Lung (tissue), 17 donors: ENCODE measurements at places on chromosomes 3 and 15. TPM values are rescaled to one million over a fixed set of nuclear protein-coding genes. Genes with fewer than 3 reads are reported as not detected.

GRCh38 chr3:22960105-22960984, 242.8 kb upstream of the UBE2E2 start:
- DNase-seq, result peak; percentile 91
- no peaks in the 10 kb centered on the region for H3K36me3 ChIP-seq
- no peaks in the 10 kb centered on the region for H3K27me3 ChIP-seq
- H3K27ac ChIP-seq, result no peak overlapping the region

GRCh38 chr3:22322861-22323260, 571.9 kb upstream of the ZNF385D start:
- no peak for DNase-seq
- H3K4me3 ChIP-seq, result no peak overlapping the region
- peaks cover 4% of the 10 kb centered on the region for H3K4me1 ChIP-seq
- H3K27ac ChIP-seq, result no peak overlapping the region

DNA sequence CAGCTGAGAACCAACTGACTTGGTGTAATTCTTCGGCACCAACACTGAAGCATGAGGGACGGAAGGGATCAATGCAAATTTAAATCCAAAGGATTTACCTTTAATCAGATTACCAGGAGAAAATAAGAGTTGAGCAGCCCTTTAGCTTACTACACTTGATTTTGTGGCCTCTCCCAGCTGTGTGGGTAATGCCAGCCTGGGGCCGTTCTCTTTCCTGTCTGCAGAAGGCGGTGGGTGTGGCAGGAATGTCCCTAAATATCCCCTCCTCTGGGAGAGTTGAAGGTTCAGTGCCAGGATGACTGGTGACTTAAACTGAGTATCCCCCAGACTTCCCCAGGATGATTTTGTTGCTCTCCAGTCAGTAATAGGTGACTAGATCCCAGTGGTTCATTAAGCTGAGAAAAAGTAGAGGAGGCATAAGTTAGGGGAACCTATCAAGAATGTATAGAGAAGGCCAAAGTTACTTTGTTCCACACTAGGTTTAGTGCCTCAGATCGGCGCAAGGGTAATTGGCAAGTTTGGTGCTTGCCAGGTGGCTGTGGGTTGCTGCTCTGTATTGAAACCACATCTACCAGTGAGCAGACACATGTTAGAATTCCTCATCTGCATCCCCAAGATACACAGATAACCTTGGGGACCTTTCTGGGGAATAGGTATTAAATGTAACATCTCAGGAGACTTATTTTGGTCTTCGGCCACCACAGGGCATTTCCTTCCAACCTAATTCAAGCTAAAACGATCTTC, 23.1 kb downstream of the MAPKBP1 start:
- H3K27me3 ChIP-seq, result no peaks in the 10 kb centered on the region
- H3K4me3 ChIP-seq, result no peak overlapping the region
- no peak overlapping the region for H3K27ac ChIP-seq
- peaks cover 7% of the 10 kb centered on the region for H3K4me1 ChIP-seq
- peaks cover 6% of the 10 kb centered on the region for H3K36me3 ChIP-seq
- DNase-seq, result no peak

GRCh38 chr3:8525893-8526292, 24.3 kb downstream of the LMCD1 start:
- peaks cover 13% of the 10 kb centered on the region for H3K36me3 ChIP-seq
- DNase-seq, result no peak
- H3K27me3 ChIP-seq, result no peaks in the 10 kb centered on the region
- no peak overlapping the region for H3K4me3 ChIP-seq

- DNase-seq, result no peak
- no peaks in the 10 kb centered on the region for H3K4me1 ChIP-seq
- H3K27ac ChIP-seq, result no peak overlapping the region
- H3K36me3 ChIP-seq, result no peaks in the 10 kb centered on the region
- no peaks in the 10 kb centered on the region for H3K27me3 ChIP-seq
Observed at GRCh38 chr3:23659274-23659673, 146.5 kb upstream of the UBE2E1 start.

- H3K27me3 ChIP-seq, result no peaks in the 10 kb centered on the region
- H3K36me3 ChIP-seq, result peaks cover 3% of the 10 kb centered on the region
- DNase-seq, result no peak
- H3K4me1 ChIP-seq, result peaks cover 40% of the 10 kb centered on the region
- no peak overlapping the region for H3K27ac ChIP-seq
Observed at GRCh38 chr3:66269411-66269810, 48.6 kb downstream of the SLC25A26 start.

- H3K27me3 ChIP-seq, result peaks cover 9% of the 10 kb centered on the region
- H3K27ac ChIP-seq, result no peak overlapping the region
- H3K36me3 ChIP-seq, result peaks cover 1% of the 10 kb centered on the region
- no peak for DNase-seq
Observed at GRCh38 chr3:113952921-113953320, 5.1 kb downstream of the ZDHHC23 start.

GRCh38 chr15:57224664-57225063, 151.6 kb upstream of the CGNL1 start:
- peaks cover 7% of the 10 kb centered on the region for H3K4me1 ChIP-seq
- H3K4me3 ChIP-seq, result no peak overlapping the region
- H3K36me3 ChIP-seq, result no peaks in the 10 kb centered on the region
- no peak for DNase-seq
- no peak overlapping the region for H3K27ac ChIP-seq

GRCh38 chr3:184822081-184822480, 10.1 kb downstream of the VPS8 start:
- H3K27ac ChIP-seq, result no peak overlapping the region
- no peak overlapping the region for H3K4me3 ChIP-seq
- peaks cover 34% of the 10 kb centered on the region for H3K4me1 ChIP-seq

Gene CDCP1
- 20.7 TPM for total RNA-seq

Gene CCR8
- total RNA-seq, result not detected

Gene GOLGA8K
- 0.65 TPM for total RNA-seq
